ENCODE measurements at places on chromosomes 12 and 14. TPM values are rescaled to one million over a fixed set of nuclear protein-coding genes. Genes with fewer than 3 reads are reported as not detected.

GRCh38 chr12:101749657-101750056, 10.4 kb upstream of the SYCP3 start:
- no peak for DNase-seq

DNA sequence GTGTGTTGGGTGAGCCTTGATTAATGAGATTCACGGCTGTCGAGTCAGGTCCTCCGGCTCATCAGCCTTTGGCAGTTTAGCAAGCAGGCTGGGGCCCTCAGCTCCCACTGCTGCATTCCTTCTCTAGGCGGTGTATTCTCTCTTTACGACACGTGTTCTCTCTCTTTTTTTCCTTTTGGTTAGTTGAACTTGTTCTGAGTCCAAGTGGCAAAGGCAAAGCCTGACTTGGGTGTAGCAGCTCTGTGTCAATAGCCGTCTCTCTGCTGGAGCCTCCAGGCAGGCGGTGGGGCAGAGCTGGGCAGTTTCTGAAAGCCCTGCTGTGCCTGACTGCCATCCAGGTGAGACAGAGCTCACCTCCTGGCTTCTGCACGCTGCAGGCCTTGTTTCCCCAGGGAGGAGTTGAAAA, 46.6 kb downstream of the SUSD6 start:
- DNase-seq = no peak

DNA sequence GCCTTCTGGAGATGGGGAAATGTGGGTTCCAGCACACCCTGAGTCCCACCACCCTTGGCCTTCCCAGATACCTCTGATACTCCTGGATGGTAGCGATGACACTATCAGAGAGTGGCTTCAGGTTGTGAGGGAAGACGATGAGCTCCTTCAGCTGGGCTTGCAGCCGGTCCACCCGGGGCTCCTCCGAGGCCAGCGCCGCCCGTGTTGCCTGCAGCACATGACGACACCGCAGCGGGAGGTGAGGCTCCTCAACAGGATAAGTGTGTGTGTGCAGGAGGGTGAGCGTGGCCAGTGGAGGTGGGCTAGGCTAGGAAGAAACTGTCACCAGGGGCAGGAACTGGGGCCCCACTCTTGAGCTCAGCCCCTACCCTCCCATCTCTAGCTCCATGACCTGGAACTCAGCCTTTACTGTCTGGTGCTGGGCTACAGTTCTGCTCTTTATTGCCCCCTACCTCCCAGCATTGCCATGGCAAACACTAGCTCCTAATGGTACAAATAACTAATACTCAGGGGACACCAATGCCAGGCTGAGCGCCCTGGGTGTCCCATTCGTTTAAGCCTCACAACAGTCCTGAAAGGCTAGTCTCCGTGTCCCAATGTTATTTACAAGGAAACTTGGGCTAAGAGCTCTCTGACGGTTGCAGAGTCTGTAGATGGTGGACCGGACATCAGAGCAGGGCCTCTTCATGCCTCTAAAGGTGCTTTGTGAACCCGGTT, 64.1 kb downstream of the SYNE3 start:
- no peak for DNase-seq

GRCh38 chr14:100692256-100692655, 34.4 kb upstream of the DLK1 start:
- peak; percentile 6 for DNase-seq

- no peak for DNase-seq
Observed at GRCh38 chr12:2633176-2633824, 161.5 kb upstream of the FKBP4 start.

GRCh38 chr12:111546758-111547383, 52.2 kb downstream of the ATXN2 start:
- no peak for DNase-seq

DNA sequence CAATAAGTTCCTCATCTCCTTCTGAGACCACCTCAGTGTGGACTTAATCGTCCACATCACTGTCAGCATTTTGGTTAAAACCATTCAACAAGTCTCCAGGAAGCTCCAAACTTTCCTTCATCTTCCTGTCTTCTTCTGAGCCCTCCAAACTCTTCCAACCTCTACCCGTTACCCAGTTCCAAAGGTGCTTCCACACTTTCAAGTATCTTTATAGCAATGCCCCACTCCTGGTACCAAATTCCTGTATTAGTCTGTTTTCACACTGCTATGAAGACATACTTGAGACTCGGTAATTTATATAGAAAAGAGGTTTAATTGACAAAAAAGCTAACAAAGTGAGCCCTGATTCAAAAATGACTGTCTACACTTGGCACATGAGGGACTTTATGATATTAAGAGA, 22.8 kb downstream of the EMP1 start:
- DNase-seq = no peak

GRCh38 chr14:61151251-61151650, 129.9 kb downstream of the TMEM30B start:
- DNase-seq = no peak

DNA sequence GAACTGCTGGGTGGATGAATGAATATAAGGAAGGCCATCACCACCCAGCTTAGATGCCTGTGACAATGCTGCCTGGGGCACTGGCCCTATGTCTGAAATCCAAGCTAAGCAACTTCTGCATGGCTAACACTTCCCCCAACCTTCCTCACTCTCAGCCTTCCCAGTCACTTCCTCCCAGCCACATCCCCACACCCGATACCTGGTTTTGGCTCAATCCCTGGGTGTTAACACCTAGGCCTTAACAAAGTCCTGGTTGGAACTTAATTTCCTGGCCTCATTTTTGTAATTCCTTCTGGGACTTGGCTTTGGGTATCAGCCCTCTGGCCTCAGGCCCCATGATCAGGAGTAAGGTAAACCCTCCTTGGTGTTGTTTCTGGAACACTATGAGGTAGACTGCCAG, 110.0 kb downstream of the EFCAB11 start:
- no peak for DNase-seq

- DNase-seq = no peak
Observed at GRCh38 chr12:114678028-114678427, 5.9 kb downstream of the TBX3 start.

- no peak for DNase-seq
Observed at GRCh38 chr12:19462406-19462805, 23.1 kb downstream of the AEBP2 start.

DNA sequence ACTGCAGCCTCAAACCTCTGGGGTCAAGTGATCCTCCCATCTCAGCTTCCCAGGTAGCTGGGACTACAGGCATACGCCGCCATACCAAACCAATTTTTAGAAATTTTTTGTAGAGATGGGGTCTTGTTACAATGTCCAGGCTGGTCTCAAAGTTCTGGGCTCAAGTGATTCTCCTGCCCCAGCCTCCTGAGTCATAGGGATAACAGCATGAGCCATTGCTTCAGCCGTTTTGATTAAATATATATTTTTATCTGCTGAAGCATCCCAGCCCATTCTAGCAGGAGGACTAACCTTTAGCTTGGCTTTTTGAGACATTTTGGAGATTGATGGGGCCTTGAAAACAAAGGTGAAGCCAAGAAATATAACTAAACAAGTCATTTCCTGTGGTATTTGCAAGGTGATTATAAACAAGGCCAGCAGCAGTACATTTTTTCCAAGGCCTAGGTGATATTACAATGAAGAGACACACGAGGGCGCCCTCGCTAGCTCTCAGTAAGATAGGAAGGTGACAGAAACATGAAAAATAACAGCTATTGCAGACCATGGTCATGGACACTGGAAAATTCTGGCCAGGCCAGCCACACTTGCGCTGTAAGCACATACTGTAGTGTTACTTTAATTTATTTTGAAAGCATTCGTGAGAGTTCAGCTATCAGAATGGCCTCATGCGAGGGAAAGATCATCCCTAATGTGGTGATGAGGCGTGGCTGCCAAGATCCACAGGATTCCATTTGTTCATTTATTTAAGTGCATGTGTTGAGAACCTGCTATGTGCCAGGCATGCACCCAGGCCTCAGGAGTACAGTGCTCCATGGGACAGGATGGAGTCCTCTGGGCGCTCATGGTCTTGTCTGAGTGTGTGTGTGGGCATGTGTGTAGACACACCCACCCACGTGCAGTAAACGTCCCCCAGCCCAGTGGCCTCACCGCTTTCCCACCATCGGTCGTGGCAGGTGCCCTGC, 63.5 kb downstream of the DGLUCY start:
- peak; percentile 58 for DNase-seq

- DNase-seq = peak; percentile 78
Observed at GRCh38 chr12:76374386-76375020, 26.3 kb upstream of the BBS10 start.

GRCh38 chr14:24398293-24398652, 530 bp upstream of the NYNRIN start:
- no peak for DNase-seq

- peak; percentile 60 for DNase-seq
Observed at GRCh38 chr12:47097276-47097896, 17.6 kb upstream of the AMIGO2 start.

DNA sequence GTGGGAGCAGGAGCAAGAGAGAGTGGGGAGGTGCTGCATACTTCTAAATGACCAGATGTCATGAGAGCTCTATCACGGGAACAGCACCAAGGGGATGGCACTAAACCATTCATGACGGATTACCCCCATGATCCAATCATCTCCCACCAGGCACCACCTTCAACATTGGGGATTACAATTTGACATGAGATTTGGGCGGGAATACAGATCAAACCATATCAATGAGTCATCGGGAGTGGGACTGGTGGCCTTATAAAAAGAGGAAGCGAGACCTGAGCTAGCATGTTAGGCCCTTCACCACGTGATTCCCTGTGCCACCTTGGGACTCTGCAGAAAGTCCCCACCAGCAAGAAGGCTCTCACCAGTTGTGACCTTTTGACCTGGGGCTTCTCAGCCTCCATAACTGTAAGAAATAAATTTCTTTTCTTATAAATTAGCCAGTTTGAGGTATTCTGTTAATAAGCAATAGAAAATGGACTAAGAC, 28.7 kb downstream of the COX8C start:
- DNase-seq = no peak

- peak; percentile 21 for DNase-seq
Observed at GRCh38 chr12:15931590-15932053, 20.5 kb downstream of the DERA start.

GRCh38 chr14:35400648-35401421, 3.7 kb downstream of the NFKBIA start:
- DNase-seq = no peak

- DNase-seq = no peak
Observed at GRCh38 chr12:11067514-11067913, 5.4 kb upstream of the TAS2R46 start.

GRCh38 chr14:68609012-68609411, 183.9 kb downstream of the ZFP36L1 start:
- no peak for DNase-seq

DNA sequence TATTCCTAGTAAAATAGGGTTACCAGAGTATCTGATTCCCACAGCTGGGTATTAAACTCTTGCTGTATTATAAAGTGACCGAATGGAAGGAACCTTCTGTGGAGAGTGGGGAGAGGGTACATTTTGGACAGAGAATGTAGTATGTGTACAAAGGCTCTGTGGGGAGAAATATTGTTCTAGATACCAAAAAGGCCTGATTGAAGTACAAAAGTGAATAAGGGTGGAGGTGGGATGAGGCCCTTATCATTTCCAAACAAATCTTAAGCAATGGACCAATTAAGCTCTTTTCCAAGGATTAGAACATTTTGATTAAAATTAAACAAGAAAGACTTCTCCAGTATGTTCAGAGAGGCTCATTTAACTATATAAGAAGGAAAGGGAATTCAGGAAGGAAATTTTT, 20.4 kb downstream of the EID3 start:
- DNase-seq = no peak

GRCh38 chr12:96238336-96239047, 44.3 kb downstream of the ELK3 start:
- DNase-seq = no peak

GRCh38 chr12:3605692-3606091, 114.7 kb downstream of the PRMT8 start:
- no peak for DNase-seq

DNA sequence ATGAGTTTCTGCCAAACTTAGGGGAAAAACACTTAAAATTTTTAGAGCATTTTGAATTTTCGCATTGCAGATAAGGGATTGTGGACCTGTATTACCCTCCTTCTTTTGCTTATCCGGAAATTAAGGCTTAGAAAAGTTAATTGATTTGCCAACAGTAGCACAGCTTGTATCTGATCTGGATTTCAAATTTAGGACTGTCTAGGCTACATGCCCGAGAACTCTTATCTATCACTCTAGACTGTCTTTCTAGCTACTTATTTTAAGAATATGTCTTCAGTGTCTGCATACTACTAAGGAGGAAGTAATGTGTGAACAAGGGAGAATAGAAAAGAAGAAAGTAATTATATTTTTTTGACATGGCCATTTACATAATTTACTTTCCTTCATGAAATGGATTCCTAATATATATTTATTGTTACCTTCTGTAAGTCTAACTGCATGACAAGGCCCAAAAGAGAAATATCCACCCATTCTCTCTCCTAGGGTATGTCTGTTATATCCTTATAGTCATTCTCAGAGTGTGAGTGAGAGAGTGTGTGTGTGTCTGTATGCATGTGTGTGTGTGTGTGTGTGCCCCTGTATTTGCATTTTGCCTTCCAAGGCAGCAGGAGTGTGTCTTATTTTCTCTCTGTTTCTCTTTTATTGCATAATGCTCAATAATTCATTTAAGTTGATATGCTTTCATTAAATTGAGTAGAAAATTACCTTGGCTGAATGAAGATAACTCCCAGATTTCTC, 132.1 kb downstream of the SLC5A8 start:
- DNase-seq = no peak

The SMIM41 gene
- not detected for total RNA-seq

The RND1 gene
- total RNA-seq = 0.57 TPM

The RTN1 gene
- total RNA-seq = not detected

The NOXRED1 gene
- total RNA-seq = not detected

The VWF gene
- total RNA-seq = 0.07 TPM

The CIROP gene
- total RNA-seq = not detected
